RWPE1 (cell line): ENCODE measurements at places on chromosomes 11 and 22.
A peak's percentile ranks its signal among the peaks of the same experiment; 100 is the strongest.

DNA sequence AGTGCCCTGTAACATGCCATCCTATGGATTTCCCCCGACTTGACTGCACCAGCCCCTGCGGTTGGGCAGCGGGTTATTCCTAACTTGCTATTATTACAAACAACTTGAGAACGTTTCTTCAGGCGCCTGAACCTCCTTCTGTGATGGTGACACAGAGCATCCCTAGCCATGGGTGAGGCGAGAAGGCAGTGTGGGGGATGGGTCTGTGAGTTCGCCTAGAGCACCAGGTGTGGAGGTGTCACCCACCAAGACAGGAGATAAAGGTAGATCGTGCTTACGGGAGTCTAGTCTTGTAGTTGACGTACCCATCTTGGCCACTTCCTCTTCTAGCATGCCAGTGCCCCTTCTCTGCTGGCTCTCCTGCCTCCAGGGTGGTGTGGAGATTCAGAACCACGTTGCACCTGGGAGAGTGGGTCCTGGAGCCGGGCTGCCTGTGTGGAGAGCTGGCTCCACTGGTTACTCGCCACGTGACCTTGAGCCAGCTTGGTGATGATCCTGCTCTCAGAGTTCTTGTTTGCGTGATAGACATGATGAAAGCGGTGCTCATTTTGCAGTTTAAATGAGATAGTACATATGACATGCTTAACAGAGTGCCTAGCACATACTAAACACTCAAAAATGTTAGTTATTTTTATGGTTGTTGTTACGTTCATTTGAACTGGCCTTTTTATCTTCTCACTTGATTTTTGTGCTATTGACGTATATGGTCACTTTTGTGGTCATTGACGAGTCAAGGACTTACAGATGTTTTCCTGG lies 37.8 kb downstream of the TBC1D22A start:
- no peak for DNase-seq

DNA sequence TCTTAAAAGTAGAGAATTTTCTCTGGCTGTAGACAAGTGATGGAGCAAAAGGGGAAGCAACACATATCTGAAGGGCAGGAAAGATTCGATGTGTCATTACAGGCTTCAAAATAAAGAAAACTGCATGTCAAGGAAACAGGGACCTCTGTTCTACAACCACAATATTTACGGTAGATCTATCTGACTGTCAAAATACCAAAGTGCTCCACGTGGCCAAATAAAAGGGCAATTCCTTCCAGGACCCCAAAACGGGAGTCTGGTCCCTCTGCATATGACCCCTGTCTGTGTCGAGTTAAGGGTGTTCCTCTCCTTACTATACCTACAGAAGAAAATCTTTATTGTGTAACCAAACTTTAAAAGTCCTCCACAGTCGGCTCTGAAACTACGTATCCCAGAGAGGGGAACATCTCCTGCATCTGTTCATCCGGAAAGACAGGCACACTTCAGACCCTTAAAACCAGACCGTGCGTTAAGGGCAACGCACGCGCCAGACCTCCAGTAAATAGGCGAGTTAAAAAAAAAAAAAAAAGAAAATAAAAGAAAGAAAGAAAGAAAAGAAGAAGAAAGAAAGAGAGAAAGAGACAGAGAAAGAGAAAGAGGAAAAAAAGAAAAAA lies 756 bp downstream of the CLNS1A start:
- DNase-seq, result no peak

GRCh38 chr11:29333993-29334775 lies 682.6 kb downstream of the KCNA4 start:
- DNase-seq, result peak; percentile 43

DNA sequence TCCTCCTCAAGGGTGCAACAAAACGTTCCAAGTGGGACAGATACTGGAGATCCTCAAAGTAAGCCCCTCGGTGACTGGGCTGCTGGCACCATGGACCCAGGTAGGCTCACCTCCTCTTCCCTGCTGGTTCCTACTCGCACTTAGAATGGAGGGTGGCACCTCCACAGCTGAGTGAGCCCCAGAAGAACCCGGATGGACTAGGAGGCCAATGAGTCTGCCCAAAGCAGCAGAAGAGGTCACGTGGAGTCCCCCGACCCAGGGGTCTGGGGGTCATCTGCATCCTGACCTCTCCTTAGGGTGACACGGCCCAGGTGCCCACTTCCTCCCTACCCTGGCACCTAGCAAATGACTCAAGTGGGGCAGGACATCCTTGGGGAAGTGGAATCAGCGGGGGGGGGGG lies 4.4 kb downstream of the APOL1 start:
- no peak for DNase-seq

- DNase-seq, result no peak
Measured at GRCh38 chr11:65417702-65418430, 4.7 kb upstream of the NEAT1 start.

DNA sequence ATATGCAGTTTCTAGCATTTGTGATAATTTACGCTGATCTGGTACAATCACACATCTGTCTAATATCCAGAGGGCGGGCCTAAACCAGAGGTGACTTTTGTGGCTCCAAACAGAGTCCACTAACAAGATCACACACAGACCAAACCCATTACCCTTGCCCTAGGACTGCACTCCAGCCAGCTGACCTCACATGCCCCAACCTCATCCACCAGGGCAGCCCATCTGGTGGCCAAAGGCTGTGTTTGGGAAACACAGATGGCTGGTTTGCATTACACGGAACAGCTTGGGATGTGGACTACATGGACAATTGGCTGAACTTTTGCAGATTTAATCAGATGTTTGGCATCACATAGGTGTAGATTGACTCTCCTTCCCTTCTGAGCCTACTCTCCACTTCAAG lies 228.2 kb downstream of the GRIK4 start:
- no peak for DNase-seq
